Activated T-helper 1 cell treated with Interleukin-2 at 50 U/mL for 16 hours (primary cell): ENCODE measurements at places on chromosomes 6 and 20.
A peak's percentile ranks its signal among the peaks of the same experiment; 100 is the strongest.

- DNase-seq = no peak
Measured at GRCh38 chr6:16295060-16295459, 56.7 kb downstream of the GMPR start.

DNA sequence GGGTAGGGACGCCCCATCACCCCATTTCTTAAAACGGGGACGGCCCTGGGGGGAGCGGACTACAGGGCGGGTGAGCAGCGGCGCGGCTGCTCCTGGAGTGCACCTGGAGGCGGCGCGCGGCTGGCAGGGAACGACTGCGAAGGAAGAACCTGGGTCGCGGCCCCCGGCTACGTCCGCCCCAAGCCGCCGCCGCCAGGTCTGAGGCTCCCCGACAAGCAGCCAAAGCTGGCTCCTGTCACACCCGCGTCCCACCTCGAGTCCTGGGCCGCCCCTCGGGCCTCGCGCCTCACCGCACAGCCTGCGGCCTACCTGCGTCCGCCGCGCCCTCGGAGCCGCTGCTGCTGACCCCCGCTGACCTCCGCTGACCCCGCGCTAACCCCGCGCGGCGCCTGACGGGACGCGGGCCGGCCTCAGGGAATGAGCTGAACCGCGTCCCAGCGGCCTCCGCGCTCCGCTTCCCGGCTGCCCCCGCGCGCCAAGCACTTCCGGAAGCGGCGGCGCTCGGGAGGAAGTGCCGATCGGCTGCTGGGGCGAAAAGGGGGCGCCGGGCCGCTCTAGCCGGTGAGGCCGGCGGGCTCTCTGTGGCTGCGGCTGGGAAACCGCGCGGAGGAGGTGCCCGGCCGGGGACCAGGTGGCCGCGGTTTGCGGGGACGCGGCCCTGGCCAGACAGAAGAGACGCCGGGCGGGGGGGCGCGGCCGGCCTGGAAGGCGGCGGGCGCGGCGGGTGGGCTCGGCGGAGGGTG is at the start of the genes ARFRP1 and ZGPAT:
Gene ARFRP1 (minus strand): TSS at position 419 of the 743 bp plus-strand sequence. CDS start 885 bp downstream, outside the sequence.
Gene ZGPAT (plus strand): TSS at position 482 of the 743 bp plus-strand sequence. CDS start 542 bp downstream, outside the sequence.
- peak; percentile 86 for DNase-seq

DNA sequence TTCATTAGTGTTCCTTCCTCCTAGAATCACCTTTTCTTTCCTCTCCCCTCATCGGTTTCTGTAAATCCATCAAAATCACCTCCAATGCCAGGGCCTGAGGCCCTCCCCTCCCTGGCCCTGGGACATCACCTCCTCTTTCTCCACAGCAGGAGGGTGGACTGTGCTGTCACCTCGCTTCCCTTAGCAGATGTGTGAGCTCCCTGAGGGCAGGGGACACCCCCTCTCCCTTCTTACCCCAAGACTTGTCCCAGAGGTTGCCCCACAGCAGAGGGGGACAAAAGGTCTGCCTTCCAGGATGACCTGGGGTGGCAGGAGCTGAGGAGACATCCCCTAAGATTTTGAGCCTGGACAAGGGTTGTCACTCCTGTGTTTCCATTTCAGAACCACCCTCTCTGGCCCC is 5.9 kb downstream of the ULBP1 start:
- DNase-seq = no peak

GRCh38 chr6:34239500-34239825 is 2.8 kb downstream of the HMGA1 start:
- no peak for DNase-seq

DNA sequence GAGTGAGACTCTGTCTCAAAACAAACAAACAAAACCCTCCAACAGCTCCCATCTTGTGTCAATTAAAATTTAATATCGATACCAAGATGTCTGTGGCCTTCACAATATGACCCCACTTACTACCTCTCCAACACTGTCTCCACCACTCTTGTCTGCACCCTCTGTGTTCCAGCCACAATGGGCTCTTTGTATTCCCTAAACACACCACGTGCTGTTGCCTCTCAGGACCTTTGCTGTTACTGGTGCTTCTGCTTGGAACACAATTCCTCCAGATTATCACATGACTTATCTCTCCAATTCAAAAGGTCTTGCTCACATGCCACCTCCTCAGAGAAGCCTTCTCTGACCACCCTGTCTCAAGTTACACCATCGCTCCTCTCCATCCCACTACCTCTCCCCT is 6.0 kb upstream of the HCK start:
- no peak for DNase-seq

DNA sequence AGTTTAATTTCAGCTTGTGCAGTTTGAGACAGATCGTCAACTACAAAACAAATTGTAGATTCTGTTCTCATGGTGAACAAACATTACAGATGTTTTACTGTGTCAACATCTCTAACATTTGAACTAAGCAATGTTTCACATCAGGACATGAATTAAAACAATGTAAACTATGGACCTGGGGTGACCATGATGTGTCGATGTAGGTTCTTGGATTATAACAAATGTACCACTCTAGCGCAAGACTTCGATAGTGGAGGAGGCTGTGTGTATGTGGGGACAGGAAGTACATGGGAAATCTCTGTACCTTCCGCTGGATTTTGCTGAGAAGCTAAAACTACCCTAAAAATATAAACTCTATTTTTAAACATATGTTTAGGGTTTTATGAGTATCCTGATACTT is 17.1 kb downstream of the HIVEP2 start:
- no peak for DNase-seq

DNA sequence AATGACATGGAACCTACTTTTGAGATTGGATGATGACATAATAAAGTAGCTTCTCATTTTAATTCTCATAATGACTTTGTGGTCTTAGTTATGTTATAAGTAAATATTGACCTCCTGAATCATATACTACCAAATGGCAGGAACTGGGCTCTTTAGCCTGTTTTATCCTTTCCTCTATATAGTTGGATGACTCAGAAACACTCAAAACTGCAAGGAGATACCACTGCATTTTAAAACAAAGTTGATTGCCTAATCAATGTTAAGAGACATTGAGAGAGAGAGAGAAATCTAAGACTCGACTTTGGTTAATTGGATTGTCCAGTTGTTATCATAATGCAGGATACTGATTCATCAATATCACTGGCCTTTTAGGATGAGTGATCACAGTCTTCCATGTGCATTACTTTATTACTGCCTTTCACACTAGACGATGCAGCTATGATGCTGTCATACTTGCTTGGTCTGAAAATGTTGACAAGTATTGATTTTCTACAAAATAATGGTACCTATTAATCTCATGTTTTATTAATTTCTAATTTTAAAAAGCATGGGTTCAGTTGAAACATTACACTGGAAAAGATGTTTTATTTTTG is 320.0 kb downstream of the NKAIN2 start:
- no peak for DNase-seq

GRCh38 chr6:1858196-1858595 is 248.5 kb downstream of the FOXC1 start:
- no peak for DNase-seq

DNA sequence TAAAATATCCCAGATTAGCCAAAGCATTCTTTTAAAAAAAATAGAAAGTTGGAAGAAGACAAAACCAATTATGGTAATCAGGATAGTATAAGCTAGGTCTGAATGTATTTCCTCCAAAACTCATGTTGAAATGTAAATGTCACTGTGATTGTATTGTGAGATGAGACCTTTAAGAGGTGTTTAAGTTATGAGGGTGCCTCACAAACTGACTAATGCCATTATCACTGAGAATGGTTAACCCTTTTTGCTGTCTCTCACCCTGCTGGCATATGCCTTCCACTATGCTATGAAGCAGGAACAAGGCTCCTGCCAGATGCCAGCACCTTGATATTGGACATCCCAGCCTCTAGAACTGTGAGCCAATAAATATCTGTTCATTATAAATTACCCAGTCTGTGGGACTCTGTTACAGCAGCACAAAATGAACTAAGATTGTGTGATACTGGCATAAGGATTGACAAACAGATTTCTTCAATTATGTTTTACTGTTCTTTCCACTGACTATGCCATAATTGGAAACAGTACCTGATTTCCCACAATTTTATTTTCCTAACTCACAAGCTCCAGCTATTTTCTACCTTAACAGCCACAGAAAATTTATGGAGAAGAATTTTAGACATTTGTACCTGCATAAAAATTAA is 63.8 kb downstream of the IBTK start:
- DNase-seq = no peak

- DNase-seq = no peak
Measured at GRCh38 chr6:54913211-54913610, 66.6 kb downstream of the FAM83B start.

DNA sequence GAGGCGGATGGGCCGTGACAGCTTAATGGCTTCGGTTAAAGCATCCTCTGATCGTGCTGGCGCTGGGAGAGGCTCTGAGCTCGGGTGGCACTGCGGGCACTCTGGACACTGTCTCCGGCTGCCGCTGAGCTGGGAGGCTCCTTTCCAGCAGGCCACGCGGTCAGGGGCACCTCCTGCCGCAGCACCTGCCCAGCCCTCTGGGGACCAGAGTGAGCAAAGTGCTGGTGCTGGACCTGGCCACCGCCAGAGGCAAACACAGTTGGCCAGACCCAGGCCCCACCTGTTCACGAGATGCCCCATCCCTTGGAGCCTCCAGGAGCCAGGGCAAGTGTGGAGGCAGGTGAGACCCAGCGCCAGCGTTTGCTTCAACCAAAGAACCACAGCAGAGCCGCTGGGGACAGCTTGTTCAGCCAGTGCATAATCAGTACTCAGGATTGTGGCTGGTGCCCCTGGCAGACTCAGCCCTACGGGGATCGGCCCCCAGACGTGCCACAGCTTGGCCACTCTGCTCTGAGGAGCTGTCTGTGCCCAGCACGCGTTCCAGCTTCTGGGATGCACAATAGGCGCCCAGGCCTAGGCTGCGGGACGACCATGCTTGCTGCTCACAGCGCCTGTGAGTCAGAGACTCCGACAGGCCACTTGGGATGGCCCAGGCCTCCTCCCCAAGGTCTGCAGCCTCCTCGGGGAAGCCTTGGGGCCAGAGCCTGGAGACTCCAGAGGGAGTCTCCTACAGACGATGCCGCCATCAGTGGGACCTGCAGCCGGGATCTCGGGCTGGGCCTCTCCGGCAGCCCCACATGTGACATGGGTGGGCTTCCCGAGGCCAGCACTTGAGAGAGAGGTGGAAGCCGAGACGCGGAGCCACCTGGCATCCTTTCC is 38.2 kb upstream of the SLCO4A1 start:
- no peak for DNase-seq

DNA sequence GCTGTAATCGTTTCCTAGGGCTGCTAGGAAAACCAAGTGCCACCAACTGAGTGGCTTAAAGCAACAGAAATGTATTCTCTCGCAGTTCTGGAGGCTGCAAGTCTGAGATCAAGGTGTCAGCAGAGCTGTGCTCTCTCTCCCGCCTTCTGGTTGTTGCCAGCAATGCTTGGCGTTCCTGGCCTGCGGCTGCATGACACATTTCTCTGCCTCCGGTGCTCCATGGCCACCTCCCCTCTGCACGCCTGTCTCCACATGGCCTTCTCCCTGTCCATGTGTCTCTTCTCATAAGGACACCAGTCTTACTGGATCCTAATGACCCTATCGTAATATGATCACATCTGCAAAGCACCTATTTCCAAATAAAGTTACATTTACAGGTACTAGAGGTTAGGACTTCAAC is 91.7 kb upstream of the AKAP12 start:
- no peak for DNase-seq

- no peak for DNase-seq
Measured at GRCh38 chr6:47168180-47168579, 126.0 kb upstream of the ADGRF1 start.

GRCh38 chr6:107405002-107405401 is 54.4 kb downstream of the PDSS2 start:
- DNase-seq = no peak

GRCh38 chr6:99066044-99066443 is 118.3 kb upstream of the FBXL4 start:
- no peak for DNase-seq
